NCI-H1048 (cell line): ENCODE measurements at places on chromosomes 2 and 18.

DNA sequence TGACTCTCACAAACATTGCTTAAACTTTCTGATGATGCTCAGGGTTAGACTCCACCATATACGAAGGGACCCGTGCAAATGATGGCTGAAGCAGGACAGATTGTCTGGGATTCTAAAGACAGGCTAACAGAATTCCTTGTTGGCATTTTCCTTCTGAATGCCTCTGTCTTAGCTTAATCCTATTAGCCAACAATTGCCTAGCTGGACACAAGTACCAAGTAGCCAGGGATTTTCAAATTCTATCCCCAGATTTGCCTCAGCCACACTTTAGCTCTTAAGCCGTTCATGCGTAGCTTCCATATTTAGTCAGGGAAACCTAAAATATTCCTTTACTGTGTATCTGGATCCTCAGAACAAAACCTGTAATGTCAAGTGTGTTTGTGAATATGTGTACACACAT lies 40.0 kb downstream of the COL4A3 start:
- DNase-seq, result no peak

- no peak for DNase-seq
These were observed 8.7 kb upstream of the NGEF start for GRCh38 chr2:233021771-233022170.

DNA sequence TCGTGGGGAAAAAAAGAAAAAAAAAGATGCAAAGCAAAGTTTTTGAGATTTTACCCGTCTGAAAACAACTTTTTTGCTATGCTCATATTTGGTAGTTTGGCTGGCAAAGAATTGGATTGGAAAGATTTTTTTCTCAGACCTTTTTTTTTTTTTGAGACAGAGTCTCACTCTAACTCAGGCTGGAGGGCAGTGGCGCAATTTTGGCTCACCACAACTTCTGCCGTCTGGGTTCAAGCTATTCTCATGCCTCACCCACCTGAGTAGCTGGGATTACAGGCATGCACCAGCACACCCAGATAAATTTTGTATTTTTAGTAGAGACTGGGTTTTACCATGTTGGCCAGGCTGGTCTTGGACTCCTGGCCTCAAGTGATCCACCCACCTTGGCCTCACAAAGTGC lies 56.3 kb upstream of the TANC1 start:
- no peak for DNase-seq

DNA sequence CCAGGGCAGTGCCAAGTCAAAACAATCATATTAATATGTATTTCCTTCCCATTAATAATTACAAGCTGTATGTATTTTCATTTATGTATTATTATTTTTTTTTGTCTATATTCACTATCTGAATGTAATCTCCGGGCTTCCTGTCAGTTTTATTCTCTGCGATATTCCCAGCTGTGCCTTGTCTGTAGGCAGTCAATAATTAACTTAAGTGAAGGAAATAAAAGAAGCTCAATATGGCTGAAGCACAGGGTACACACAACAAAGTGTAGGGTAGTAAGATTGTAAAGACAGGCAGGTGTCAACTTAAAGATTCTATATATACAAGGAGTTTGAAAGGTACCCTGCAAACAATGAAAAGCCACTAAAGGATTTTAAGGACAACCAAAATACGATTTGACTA lies 122.9 kb downstream of the ROCK1 start:
- DNase-seq, result no peak

DNA sequence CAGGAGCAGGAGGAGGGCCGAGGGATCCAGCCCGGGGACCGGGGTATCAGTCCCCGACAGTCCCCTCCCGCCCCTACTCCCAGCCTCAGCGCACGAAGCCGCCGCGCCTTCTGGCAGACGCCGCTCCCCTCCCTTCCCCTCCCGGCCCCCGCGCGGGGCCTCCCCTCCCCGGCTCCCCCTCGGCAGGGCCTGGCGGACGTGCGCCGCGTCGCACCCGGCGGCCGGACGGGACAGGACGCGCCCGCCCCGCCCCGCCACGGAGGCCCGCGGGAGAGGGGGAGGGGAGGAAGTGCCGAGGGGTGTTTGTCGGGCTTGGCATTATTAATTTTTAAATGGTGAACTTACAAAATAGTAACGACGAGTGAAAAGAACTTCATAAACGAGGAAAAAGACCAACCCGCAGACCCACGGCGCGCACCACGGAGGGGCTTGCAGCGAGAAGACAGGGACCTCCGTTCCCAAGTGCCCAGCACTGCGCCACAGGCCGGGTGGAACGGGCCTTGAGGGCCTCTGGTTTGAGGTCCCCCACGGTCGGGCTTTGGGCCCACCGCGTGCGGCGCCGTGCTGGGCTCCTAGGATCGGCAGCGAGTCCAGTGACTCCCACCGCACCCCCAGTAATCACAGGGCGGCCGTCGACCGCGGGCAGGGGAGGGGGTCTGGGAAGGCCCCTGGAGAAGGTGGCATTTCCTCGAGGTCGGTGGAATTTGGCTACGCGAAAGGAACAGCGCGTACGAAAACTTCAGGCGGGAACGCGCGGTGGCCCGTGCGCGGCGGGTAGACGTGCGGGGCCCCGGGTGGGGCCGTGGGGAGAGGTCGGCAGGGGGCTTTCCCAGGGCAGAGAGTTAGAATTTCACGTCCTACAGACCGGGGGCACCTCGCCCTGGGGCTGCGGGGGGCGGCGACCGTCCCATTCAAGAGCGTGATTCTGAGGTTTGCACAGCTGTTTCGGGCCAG lies 954 bp upstream of the CTDSP1 start:
- no peak for DNase-seq
